ENCODE measurements at places on chromosomes 5 and 9.
A peak's percentile ranks its signal among the peaks of the same experiment; 100 is the strongest.

- peak; percentile 43 for DNase-seq
Observed at GRCh38 chr5:140351609-140352334, 5.4 kb upstream of the HBEGF start.

- no peak for DNase-seq
Observed at GRCh38 chr9:17521100-17521855, 57.6 kb upstream of the SH3GL2 start.

DNA sequence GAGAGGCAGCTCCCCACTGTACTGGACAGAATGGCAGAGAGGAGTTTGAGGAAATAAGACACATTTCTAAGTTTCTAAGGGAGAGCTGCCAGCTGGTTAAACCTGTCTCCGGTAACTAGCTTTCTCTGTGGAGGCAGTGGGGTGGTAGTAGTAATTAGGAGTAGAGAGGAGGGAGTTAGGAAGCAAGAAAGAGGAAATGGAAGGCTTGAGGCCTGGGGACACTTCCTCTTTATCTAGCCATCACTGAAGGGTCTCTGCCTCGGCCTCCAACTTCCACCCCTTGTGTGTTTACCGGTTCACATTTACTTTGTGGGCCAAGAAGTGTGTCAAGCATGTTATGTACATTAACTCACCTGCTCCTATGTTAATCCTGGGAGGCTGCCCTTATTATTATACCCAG lies 462.2 kb upstream of the DMAC1 start:
- no peak for DNase-seq

- no peak for DNase-seq
Observed at GRCh38 chr5:99104538-99105132, 175.8 kb upstream of the CHD1 start.

DNA sequence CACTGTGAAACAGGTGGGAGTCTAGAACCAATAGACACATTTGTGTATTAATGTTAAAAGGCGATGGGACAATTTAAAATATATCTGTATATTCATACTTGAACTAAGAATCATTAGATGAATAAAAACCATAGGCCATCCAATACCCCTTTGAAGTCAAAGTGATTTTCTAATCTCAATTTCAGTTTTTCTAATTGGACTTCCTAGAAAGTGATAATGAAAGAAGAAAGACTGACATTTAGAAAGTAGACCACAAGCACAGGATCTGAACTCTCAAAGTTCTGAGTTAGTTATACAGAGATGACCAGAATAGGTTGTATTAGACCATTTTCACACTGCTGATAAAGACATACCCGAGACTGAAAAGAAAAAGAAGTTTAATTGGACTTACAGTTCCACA lies 412.8 kb upstream of the PIK3R1 start:
- no peak for DNase-seq

GRCh38 chr5:9067154-9067553 lies 478.7 kb downstream of the SEMA5A start:
- DNase-seq, result no peak

GRCh38 chr9:19451240-19452087 lies 42.7 kb downstream of the ACER2 start:
- DNase-seq, result no peak

DNA sequence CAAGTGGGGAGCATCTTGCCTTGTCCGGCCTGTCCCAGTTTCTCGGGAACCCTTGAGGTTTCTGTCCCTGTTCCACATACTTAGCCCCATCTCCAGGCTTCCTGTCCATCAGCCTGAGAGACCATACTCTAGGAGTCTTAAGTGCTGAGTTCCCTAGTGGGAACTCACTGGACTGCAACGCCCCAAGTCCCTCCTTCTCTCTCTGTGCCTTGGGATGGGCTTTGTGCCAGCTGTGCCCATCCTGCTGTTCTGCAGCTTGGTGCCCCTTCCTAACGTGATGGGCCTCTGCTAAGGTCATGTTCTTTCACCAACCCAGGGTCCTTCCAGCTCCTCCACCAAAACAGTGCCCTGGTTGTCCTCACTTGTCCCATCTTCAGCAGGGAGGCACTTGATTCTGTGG lies 222.3 kb upstream of the ANKRD55 start:
- no peak for DNase-seq

- no peak for DNase-seq
Observed at GRCh38 chr9:10678790-10679189, 66.0 kb upstream of the PTPRD start.

GRCh38 chr5:169651526-169651925 lies 14.5 kb downstream of the DOCK2 start:
- DNase-seq, result no peak

- no peak for DNase-seq
Observed at GRCh38 chr9:106918825-106919509, 56.0 kb downstream of the ZNF462 start.

- no peak for DNase-seq
Observed at GRCh38 chr9:94843134-94843533, 116.6 kb downstream of the AOPEP start.

DNA sequence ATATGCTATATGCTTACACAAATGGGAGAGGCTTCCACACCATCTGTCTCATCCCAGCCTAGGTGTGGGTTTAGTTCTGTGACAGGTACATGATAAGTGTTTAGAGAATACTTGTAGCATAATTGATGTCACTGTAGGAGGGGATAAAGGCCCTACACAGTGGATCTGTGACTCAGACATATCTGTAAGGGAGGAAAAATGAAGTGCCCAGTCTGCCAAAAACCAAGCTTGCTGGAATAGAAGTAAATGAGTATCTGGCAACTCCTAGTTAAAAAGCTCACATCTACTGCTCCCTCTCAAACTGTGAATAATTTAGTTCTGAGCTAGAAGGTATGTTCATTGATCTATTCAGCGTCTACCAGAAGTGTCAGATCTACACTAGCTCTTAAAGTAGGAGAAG lies 38.9 kb upstream of the FAM174A start:
- DNase-seq, result no peak

- no peak for DNase-seq
Observed at GRCh38 chr9:14133394-14133793, 180.5 kb downstream of the NFIB start.

DNA sequence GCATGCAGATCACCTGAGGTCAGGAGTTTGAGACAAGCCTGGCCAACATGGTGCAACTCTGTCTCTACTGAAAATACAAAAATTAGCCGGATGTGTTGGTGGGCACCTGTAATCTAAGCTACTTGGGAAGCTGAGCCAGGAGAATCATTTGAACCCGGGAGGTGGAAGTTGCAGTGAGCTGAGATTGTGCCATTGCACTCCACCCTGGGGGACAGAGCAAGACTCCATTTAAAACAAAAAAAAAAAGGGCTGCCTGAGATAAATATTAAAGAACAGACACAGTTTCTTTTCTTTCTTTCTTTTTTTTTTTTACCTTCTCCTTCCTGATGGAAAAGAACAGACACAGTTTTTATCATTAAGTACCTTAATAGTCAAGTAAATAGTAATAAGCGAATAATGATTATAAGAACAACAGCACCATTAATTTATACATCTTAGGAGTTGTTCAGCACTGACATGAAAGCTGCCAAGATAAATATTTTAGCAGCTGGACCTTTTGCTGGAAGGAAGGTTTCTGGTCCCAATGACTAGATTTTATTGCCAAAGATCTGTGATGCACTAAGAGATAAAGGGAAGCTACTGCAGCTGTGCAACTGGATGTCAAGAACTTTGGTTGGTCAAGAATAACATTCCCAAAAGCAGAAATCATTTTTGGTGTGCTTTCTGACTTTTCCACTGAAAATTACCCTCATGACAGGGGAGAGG lies 7.0 kb downstream of the CENPP start:
- DNase-seq, result no peak

DNA sequence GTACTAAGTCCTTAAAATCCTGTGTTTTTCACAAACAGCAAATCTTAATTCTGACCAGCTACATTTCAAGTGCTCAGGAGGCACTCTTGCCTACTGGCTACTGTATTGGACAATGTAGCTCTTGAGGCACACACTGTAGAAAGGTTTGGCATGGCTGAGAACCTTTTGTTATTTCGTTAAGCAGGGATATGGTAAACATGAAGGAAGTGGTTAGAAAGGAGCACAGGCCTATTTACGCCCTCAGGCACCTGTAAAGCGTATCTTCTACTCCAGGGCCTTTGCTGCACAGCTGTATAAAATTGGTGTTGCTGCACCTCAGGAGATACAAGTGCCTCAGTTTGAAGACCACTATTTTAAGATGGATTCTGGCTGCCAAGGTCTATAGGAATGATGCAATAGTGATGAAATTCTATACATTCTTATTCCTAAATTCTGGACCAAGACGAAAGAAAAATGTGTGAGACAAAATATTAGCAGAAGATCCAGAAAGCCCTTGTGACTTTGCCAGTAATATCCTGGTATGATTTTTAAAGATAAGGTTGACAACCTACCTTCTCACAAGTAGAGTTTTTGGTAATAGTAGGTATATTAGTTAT lies 9.3 kb upstream of the OTULIN start:
- no peak for DNase-seq

GRCh38 chr5:174245516-174246075 lies 200.1 kb downstream of the NSG2 start:
- no peak for DNase-seq

- no peak for DNase-seq
Observed at GRCh38 chr5:67104859-67105258, 91.7 kb downstream of the CD180 start.

- no peak for DNase-seq
Observed at GRCh38 chr5:152221721-152222629, 183.1 kb downstream of the NMUR2 start.

DNA sequence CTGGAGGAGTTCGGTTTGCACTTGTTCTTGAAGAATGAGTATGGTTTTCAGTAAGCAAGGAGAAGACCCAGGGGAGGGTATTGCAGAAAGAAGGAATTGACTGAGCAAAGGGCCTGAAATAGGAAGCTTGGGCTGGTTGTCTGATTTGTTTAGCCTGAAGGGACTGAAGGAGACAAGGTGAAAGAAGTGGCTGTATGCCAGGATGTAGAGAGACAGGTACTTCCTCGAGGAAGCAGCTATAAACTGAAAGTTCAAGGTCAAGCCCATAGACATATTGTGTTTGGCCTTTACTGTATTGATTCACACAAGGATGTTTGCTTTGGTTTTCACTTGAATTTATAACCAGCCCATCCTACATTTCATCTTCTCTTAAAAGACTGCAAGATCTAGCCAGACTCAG lies 183.1 kb downstream of the PALM2AKAP2 start:
- no peak for DNase-seq

DNA sequence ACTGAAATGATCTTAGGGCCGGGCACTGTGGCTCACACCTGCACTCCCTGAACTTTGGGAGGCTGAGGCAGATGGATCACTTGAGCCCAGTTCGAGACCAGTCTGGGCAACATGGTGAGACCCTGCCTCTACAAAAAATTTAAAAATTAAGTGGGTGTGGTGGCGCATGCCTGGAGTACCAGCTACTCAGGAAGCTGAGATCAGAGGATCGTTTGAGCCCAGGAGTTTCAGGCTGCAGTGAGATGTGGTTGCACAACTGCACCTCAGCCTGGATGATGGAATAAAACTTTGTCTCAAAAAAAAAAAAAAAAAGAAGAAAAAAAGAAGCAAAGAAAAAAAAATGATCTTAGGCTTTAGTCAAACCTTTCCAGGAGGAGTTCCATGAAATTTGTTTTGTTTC lies 41.8 kb downstream of the MEF2C start:
- DNase-seq, result no peak

DNA sequence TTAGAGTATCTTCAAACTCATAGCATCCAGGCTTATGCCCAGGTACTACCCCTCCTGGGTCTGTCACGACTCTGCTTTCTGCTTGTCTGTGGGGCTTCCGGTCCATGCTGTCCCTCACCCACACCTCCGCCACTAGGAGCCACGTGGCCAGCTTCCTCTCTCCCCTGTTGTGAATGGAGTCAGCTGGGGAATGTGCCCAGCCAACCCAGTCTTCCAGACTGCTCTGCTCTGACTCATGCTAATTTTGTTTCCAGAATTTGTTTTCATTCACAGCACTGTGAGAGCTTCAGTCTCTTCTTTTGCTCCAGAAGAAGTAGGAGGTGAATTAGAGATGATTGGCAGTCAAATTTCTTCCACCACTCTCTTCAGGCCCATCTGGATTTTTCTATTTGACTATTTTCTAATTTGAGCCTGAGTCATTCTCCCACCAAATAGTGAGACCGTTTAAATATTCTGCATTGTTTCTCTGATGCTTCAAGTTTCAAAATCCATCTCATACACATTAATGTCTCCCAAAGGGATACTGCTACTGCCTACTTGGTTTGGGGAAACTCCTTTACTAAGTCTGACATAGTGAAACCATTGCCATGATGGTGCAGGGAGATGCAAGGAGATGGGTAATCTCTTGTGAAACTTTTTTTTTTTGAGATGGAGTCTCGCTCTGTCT lies 424.1 kb upstream of the KIF2A start:
- DNase-seq, result no peak

DNA sequence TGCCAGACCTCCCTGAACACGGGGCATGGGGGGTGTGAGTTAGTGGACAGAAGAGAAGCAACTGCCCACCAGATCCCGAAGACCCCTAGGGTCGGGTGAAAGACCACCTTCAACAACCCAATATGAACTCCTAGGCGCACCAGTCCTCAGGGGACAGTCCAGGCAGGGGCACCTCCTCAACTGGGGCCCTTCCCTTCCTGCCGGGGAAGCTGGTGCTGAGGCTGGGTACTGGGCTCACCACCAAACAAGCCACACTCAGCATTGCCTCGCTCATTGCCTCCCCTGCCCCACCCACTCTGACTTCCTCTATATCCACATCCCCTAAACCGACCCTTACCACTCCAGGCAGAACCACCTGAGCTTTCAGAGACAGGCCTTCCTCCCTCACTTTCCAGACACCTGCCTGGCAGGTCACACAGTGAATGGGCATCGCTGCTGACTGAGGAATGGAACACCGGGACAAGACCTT lies 42.5 kb downstream of the SEMA4D start:
- DNase-seq, result no peak

- no peak for DNase-seq
Observed at GRCh38 chr5:89181546-89181945, 298.6 kb upstream of the MEF2C start.

DNA sequence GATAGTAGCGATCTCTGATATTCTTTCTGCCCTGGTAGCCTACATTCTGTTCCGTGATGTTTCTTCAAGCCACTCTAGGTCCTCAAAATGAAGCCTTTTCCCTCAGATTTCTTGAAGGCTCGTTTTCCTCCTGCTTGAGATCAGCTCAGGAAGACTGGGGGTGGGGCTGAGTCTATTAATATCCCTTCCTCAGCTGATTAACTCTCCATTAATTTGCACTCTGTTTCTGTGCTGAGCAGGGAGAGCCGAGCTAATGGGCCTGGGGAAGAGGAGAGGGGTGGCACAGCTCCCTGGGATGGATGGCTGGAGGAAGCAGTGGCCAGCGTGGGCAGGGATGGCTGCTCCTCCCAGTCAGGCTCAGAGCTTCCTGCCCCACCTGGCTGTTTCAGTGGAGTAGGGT lies 93.3 kb downstream of the PPARGC1B start:
- DNase-seq, result no peak

GRCh38 chr5:66596636-66597182 lies 516 bp downstream of the MAST4 start:
- peak; percentile 21 for DNase-seq

Measured in GM12891 (cell line).